Right lobe of liver (tissue), 6 donors: ENCODE measurements at places on chromosomes 6 and 20.

DNA sequence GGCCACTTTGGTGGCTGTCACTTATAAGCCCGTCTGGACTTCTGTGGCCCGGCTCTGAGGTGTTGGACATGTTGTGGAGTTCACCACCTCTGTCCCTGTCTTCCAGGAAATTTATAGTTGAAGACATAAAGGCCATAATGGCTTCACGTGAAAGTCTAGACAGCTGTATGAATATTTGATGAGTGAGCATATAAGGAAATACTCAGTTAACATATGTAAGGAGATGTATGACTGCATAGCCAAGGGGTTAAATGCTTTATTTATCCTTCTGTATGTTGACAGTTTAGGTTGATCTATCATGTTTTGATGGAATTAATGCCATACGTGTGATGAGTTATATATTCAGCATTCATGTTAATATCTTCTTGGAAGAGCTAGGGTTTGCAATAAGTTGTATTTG lies 16.1 kb downstream of the HIVEP1 start:
- no peak for DNase-seq

DNA sequence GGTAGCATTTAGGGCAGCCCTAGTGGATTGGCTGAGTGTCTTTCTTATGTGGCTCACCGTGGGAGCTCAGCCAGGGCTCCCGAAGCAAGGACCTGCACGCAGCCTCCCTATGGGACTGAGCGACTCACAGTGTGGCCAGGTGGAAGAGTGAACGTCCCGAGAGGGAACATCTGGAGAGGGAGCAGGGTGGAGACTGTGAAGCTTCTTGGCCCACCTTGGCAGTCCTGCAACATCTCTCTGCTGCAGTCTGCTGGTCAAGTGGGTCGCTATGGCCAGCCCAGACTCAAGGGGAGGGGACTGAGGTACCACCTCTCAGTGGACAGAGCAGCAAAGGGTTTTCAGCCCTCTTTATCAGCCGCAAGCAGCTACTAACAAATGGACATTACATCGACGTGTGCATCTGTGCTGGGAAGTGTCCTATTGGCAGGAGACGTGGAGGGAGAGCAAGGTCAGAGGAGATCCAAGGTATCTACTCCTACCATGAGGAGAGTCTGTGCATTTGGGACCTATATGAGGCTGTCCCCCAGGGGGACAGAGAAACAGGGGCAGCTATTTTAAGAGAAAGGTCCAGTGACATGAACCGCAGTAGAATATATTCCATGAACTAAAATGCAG lies 49.0 kb upstream of the NXT1 start:
- DNase-seq = no peak

- DNase-seq = no peak
Measured at GRCh38 chr20:59431014-59431413, 130.6 kb downstream of the EDN3 start.

GRCh38 chr6:3228046-3228671 lies 706 bp upstream of the TUBB2B start:
- DNase-seq = no peak

DNA sequence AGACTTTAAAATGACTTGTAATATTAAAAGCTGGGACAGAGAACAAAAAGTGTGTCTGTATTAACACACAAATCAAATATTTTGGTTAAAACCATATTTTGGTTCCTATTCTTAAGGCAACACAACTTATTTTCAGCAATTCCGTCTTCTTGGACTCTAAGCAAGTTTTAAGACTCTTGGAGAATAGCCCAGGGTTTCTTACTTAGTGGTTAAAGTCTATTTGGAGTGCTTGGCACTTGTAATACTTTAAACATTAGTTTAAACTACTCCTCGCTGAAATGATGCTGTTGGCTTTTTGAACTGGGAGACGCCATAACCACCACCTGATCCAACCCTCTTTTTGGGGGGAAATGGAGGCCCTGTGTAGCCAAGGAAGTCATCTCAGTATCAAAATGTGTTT lies 109.7 kb upstream of the GMDS start:
- DNase-seq = no peak

GRCh38 chr6:34390531-34391472 lies 1.7 kb downstream of the NUDT3 start:
- peak; percentile 58 for DNase-seq

- DNase-seq = no peak
Measured at GRCh38 chr20:25299806-25300205, 51.9 kb downstream of the PYGB start.

- DNase-seq = no peak
Measured at GRCh38 chr20:825710-826421, 7.6 kb upstream of the FAM110A start.

DNA sequence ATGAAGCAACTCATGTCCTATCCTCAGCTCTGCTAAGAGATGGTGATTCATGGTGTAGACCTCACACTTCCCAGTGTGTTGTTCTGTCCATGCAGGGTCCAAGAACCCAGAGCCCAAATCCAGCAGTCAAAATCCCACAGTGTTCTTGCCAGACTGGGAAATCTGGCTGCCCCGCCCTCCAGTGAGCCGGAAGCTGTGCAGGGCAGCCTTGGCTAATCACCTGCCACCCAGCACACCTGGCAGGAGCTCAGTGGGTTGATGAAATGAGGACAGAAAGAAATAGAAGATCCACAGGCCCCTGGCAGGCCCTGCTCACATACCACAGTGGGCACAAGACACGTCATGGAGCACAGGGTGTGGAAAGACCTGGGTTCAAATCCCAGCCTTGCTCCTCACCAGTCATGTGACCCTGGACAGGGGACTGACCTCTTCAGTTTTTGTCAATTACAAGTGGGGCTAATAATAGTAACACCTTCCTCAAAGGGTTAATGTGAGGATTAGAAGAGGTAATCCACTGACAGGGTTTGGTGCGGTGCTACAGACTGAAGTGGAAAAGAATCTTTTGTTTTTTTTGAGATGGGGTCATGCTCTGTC lies 13.6 kb upstream of the GUCA1A start:
- no peak for DNase-seq

DNA sequence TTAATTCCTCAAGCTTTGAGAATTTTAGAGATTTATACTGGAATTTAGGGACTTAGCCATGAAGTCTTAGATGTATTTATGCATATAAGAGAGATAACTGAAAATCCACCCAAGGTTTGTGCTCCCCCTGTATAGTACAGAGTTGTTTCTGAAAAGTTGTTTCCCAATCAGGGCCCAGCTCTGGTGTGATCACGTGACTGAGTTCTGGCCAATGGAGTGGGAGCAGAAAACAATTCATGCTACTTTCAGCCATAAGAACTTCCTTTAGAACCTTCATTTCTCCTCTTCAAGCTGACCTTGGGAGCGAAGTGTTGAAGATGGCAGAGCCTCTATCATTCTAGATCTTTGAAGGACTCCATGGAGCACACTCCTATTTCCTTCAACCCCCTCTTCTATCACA lies 151.0 kb downstream of the RCAN2 start:
- no peak for DNase-seq

DNA sequence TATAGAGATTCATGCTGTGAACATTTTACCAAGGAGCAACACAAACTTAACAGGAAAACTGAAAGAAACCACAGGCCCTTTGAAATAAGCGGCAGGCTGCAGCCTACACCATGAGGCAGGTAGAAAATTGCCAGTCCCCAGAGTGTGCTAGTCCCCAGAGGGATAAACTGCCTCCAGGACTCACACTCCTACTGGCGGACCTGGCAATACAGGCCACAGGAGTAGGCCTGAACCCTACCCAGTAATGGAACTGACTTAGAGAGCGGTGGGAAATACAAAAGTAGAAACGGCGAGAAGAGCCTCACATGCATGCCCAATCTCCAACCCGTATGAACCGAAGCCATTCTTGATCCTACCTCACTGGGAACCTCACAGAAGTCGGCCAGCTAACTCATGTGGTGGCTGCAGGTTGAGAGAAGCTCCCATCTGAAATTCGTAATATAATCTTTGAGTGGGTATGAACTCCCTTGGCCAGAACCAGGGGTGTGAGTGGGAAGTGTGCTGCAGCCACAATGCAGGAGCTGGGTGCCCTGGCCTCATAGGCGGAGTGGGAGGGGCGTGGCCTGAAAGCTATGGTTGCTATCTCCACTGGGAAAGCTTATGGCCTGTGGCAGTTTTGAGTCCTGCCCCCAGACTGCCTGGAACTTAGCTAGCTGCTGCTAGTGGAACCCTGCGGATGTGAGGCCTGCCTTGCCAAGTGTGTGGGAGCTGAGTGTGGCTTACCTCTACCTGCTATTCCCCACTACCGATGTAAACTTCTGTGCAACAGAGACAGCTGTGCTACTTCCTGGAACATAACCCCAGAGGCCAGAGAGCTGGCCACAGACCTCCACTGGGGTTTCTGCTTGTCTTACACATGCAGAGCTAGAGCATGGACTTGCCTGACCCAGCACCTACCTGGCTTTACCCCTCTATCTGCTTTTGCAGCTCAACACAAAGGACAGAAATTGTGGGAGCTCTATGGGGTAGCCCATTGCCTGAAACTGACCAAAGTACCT lies 146.5 kb upstream of the COL21A1 start:
- no peak for DNase-seq

GRCh38 chr6:50826803-50827202 lies 8.1 kb downstream of the TFAP2B start:
- no peak for DNase-seq

- peak; percentile 20 for DNase-seq
Measured at GRCh38 chr6:29757701-29758293, 34.6 kb downstream of the HLA-F start.

- DNase-seq = no peak
Measured at GRCh38 chr20:10061641-10062040, 26.9 kb downstream of the ANKEF1 start.

GRCh38 chr6:136410201-136411024 lies 120.8 kb upstream of the BCLAF1 start:
- DNase-seq = no peak

- DNase-seq = no peak
Measured at GRCh38 chr6:128432394-128432793, 88.0 kb downstream of the PTPRK start.

- DNase-seq = no peak
Measured at GRCh38 chr6:49911252-49911651, 44.9 kb upstream of the CRISP1 start.

GRCh38 chr6:105326216-105326615 lies 76.7 kb downstream of the PREP start:
- peak; percentile 75 for DNase-seq

DNA sequence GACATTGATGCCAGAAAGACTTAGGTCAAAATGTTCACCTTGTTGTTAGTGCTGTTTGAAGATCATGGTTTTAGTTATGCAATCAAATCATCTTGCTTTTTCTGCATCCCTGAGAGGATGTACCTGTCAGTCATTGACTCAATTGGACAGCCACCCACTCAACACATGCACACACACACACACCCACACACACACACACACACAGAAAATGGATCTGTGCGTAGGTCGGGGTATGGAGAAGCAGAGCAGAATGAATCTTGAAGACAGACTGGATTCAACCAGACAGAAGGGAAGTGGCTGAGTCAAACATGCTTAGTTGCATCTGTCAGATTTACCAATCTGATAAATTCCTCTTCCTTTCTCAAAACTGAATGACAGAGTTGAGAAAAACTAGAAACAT lies 19.1 kb upstream of the ZSCAN23 start:
- no peak for DNase-seq

DNA sequence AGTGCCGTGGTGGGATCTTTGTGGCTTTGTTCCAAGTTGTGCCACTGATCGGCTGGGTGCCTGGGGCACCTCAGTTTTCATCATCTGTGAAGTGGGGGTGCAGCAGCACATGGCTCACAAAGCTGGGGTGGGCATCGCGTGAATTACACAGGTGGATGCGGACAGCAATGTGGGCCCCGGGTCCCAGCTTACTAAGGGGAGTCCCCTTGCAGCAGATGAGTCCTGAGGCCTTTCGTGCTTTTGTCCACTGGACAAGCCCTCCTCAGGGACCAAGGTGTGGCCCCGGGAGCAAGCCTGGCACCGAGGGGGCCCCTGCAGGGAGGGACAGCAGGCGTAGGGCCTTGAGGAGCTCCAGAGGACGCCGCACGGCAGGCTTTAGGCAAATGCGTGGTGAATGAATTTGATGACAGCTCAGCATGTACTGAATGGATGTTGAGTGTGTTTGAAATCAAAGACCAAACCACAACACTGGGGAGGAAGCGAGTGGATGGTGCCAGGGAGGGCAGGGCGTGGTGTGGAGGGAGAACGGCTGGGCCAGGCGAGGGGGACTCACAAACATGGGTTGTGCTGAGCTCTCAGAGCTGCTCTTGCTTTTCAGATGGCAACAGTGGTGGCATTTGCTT lies 53.2 kb downstream of the IRF4 start:
- DNase-seq = no peak

DNA sequence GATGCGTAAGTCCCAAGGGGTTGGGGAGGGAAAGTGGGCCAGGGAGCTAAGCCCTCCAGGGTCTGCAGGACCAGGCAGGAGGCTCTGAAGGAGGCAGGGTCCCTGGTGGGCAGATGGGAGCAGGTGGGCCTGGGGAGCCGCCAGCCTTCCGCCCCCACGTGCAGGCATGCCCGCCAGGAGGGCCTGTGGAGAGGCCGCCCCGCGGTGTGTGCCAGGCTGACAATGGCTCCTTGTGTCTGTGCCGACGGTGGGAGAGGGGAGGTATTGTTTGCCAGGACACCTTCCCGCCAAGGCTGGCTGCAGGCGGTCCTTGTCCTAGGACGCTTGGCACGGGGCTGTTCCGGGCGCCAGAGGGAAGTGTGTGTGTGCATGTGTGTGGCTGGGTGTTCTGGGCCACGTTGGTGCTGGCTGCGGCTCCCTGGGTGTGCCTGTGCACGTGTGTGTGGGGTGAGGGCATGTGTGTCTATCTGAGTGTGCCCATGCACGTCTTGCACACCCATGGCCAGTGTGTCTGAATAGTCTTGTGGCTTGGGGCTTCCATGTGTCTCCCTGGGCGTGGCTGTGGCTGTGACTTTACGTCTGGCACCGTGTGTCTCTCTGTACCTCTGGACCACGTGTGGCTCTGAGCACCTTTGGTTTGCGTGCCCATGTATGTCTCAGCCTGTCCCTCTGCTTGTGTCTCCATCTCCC lies 153.0 kb downstream of the CEBPB start:
- DNase-seq = no peak

- no peak for DNase-seq
Measured at GRCh38 chr6:11779329-11780096, 910 bp upstream of the ADTRP start.

- no peak for DNase-seq
Measured at GRCh38 chr6:129455126-129455769, 254.7 kb downstream of the ARHGAP18 start.

DNA sequence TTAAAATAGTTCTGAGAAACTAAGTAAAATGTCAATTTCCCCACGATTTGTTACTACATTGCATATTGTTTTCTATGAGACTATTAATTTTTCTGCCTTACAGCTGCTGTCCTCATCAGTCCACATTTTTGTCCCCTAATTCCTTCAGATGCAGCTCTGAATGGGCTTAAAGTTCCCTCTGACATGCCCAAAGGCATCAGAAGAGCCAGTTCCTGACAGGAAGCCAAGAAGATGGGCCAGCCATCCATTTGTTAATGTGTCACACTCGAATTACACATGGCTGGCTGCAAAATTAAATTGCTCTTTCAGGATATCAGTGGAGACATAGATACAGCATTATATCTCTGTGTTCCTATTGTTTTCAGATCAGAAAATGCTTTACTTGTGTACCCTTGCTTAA lies 1223.0 kb downstream of the EPHA7 start:
- no peak for DNase-seq

DNA sequence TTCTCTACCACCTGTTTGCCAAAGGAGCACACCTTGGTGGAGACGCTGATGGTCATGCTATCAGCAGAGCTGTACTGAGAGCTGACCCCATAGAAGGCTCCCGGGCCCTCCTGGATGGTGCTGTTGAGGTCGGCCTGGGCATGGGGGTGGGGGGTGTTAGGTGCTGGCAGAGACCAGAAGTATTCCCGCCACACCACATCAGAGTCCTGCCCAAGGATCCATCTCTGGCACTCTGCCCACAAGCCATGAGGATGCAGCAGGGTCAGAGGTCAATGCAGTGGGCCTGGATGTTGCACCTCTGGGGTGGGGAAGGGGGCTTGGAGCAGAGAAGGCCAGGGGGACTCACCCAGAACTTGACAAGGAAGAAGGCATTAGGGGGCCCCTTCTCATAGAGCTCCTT lies 7.4 kb downstream of the RPL10A start:
- no peak for DNase-seq
